ENCODE measurements at places on chromosomes 7 and 10.

- DNase-seq: no peak
Measured at GRCh38 chr10:132904814-132905649, 37.3 kb downstream of the CFAP46 start.

DNA sequence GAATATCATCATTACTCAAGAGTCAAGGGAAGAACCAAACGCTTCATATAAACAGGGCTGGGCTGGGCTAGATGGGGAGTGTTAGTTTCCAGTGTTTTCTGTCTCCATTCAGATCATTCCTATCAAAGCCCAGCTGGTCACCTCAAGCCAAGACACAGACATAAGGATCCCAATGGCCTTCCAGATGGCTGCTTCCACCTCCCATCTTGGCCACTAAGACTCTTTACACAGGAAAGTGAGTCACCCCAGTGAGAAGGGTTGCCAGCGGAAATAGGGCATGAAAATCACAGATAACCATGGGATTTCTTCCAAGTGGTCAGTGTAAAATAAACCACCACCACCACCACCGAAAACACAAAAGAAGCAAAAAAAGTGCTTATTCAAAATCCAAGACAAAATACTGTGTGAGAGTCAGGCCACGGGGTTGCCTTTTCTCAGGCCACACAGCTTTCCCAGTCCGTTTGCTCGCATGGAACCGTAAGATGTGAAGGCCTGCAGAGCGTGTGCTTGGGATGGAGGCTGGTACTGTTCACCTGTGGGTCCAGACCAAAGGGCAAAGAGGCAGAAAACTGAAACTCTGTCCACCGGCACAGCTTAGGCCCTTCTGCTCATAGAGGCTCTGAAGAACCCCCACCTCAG lies 5.6 kb downstream of the PRSS2 start:
- no peak for DNase-seq

GRCh38 chr7:117673839-117674238 lies 194.0 kb downstream of the CFTR start:
- DNase-seq: no peak

DNA sequence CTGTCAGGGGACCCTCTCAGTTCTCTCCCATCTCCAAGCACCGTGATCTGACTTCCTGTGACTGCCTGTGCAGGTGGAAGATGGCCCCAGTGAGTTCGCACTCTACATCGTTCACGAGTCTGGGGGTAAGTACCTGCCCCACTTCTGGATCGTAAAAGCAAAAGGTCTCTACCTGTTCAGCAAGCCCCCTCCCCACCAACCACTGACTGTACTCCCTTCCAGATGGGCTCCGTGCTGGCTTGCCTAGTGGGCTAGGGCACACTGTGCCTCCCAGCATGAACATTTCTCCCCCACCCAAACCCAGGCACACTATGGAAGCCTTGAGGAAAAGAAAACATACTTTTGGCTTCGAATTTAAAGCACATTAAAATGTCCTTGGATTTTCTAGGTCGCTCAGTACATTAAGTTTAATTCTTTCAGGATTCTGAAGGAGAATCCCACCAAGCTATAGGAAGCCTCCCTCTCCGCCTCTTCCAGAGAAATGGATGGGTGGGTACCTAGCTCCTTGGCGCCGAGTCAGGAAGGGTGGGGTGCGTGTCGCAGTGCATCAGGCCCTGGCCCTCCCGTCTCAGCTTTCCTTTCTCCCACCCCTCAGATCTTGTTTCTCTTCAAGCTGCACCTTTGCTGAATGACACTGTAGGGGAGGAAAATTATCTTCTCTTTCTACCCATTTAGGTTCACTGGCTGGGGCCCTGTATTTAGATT lies 11.0 kb upstream of the ZNF22 start:
- no peak for DNase-seq

DNA sequence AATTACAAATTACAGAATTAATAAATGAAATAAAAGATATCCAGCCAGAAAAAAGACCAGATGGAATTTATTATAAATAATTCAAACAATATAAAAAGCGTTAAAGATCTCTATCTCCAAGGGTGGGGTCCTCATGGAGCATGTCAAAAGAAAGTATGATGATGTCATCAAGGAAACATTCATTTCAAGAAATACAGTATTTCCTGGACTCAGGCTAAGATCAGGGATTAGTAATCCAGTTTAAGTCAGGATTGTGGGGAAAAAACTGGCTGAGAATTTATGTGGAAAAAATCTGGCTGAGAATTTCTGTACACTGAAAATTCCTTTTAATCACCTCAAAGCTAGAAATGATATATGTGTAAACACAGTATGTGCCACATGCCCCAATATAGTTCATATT lies 1075.3 kb downstream of the XPNPEP1 start:
- DNase-seq: no peak

- no peak for DNase-seq
Measured at GRCh38 chr10:125551247-125551646, 131.7 kb downstream of the TEX36 start.

- no peak for DNase-seq
Measured at GRCh38 chr7:50530766-50531165, 34.4 kb downstream of the DDC start.

- DNase-seq: no peak
Measured at GRCh38 chr7:97513326-97513725, 218.6 kb upstream of the TAC1 start.
